ENCODE measurements at places on chromosomes 7 and 10. TPM values are rescaled to one million over a fixed set of nuclear protein-coding genes. Genes with fewer than 3 reads are reported as not detected.

DNA sequence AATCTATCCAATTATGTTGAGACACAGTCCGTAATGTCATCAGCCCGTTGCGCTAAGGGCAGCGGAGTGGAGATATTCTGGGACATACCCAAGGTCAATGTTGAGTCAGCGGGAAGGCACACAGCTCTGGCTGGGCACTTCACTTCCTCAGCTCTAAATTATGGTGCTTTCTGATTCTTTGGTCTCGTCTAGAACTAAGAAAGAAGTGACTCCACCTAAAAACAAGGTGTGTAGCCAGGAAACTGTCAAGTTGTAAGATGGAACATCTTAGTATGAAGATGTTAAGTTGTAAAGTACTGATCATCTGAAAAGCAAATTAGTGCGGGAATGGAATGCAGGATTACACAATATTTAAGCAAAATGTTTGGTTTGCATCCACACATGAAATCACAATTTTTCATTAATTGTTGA lies 43.1 kb downstream of the BAIAP2L1 start:
- no peak for DNase-seq

DNA sequence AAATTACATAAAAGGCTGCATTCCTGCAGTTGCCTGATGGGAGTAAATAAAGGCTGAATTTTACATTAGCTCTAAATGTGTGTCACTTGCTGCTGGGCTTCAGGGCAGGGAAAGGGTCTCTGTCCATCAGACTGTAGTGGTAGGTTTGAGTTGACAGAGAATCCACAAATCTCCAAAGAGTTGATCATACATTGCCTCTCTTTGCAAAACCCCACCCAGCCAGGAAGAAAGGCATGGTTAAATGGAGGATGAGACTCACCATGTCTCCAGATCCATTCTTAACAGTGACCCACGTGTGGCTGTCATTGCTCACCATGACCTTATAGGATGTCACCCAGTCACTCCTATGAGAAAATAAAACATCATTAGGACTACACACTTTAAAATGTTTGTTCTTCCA lies 92.8 kb downstream of the CPXM2 start:
- DNase-seq = no peak

- no peak for DNase-seq
Observed at GRCh38 chr7:69813637-69814240, 215.5 kb downstream of the AUTS2 start.

DNA sequence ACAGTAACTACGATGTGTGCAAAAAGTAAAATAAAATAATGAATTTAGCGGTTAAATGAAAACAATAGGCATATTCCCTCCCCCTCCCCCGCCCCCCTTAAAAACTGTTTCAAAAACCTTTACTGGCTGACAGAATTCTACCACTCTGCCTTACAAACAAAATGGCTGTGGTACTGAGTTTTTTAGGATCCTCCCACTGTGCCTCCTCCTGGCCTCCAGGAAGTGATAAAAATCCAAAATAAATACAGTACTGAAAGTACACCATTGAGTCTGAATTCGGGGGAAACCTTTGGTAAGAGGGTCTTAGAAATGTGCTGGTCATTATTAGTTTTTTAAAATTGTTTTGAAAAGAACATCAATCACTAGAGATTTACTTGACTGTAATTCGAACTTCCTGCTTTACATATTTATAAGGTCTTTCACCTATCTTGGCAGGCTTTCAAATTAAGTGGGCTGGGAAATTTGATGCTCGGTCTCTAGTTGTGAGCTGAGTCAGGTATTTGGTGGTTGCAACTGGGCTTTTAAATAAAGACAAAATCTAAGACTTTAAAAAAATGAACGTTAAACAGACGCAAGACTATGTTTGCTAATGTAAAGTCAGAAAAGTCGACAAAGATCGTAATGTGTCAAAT lies 32.5 kb upstream of the EPC1 start:
- peak; percentile 12 for DNase-seq

GRCh38 chr7:16169537-16169936 lies 251.8 kb downstream of the CRPPA start:
- DNase-seq = no peak

The GRM3 gene
- not detected for total RNA-seq

The FXYD4 gene
- total RNA-seq = not detected

The PDZD7 gene
- 1.7 TPM for total RNA-seq

Data from T-cell (primary cell).